ENCODE measurements at places on chromosomes 16 and 17.

DNA sequence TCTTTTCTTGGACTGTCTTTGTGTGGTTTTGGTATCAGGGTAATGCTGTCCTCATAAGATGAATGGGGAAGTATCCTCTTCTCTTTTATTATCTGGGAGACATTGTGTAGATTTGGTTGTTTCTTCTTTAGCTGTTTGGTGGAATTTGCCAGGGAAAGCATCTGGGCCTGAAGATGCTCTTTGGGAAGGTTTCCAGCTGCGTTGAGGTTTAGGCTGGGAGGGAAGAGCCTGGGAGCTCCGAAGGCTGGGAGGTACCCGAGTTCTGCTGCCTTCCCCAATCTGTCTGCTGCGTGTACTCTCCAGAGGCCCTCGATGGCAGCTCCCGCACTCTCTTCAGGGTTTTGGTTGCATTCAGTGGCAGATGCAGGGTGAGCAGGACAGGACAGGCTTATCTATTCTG is 25.6 kb upstream of the CRISPLD2 start:
- ATAC-seq, result no peak

GRCh38 chr17:36999471-36999870 is 50.7 kb downstream of the AATF start:
- ATAC-seq, result no peak

DNA sequence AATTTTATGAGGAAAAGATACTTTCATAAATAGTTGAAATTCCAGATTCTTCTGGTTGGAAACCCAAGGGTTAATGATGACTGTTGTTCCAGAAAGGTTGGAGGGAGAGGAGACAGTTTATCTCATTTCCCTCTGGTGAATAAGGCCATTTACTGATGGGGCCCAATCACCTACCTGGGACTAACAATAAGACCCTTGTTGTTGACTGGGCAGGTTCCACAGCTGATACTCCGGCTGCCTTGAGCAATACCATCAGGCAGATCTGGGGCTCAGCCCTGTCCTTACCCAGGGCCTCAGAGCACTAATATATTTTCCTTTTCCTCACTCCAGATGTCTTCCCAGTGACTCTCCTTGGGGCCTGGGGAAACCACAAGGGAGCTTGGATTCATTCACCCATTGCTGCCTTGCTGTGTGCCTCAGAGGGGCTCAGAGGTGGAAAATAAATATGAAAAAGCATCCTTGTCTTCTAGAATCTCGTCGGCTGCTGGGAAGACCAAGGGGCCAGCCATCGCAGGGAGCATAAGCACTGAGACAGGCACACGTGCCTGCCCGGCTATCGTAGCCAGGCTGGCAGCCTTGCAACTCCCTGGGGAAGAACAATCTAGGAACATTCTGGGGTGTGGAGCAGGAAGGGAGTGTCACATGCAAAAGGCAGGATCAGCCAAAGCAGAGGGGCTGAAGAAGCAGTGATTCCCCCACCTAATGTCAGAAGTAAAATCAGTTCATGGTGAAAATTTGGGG is 54.4 kb downstream of the MPRIP start:
- no peak for ATAC-seq

DNA sequence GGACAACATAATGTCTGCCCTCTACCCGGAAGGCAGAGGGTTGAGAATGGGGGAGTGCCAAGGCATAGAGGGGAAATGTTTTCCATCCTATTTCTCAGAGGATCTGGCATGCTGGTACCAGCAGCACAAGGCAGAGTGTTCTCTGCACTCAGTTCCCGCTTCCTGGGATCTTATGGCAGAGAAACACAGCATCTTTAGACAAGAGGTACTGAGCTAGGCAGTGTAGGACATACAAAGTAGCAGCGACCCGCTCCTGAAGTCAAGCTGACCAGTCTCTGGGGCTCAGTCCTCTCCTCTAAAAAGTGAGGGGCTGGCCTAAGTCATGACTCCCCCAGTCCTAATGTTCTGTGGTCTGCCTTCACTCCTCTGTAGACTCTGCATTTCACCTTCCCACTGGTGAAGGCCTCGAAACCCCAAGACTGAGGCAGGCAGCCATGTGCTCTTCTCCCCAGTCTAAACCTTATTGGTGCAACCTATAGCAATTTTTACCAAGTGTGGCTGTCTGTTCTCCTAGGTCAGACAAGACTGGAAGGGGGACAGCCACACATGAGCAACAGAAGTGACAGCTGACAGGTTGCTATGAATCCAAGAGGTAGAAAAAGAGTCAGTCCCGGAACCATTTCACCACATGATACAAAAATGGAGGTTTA is 11.3 kb upstream of the TSPOAP1 start:
- ATAC-seq, result no peak

DNA sequence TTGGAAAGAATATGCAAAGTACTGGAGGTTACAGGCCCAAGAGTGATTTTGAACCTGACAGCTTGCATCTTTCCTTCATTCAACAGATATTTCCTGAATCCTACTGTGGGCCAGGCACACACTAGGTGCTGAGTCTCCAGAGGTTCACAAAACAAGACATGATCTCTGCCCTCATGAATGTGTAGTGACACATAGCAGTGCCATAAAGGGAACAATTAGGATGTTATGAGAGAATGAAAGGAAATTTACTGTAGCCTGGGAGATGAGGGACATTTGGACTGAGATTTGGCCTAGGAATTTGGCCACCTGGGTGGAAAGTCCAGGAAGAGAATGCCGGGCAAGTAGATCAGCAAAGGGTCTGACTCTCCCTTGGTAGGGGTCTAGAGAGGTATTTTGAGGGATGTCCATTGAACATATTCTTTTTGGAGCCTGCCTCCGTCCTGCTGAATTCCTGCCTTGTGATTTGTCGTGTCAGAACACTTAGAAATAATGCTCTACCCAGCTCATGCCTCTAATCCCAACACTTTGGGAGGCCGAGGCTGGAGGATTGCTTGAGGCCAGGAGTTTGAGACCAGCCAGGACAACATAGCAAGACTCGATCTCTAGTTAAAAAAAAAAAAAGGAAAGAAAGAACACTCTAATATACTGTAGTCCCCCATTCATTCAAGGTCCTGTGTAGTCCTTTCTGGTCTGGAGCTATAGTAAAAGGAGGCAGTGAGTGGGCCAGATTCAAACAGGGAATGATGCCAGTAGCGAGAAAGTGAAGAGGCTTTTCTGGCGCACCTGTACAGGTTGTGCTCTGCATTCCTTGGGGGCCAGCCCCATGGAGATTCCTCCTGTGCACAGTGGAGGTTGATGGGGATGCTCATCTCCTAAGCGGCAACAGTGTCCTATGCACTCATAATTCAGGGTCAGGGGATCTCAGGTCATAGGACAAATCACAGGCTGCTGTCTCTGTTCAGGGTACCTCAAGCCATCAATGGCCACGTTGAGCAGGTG is 90.6 kb upstream of the CLEC18A start:
- ATAC-seq, result no peak

GRCh38 chr16:73021866-73022495 is 25.9 kb downstream of the ZFHX3 start:
- ATAC-seq, result no peak

DNA sequence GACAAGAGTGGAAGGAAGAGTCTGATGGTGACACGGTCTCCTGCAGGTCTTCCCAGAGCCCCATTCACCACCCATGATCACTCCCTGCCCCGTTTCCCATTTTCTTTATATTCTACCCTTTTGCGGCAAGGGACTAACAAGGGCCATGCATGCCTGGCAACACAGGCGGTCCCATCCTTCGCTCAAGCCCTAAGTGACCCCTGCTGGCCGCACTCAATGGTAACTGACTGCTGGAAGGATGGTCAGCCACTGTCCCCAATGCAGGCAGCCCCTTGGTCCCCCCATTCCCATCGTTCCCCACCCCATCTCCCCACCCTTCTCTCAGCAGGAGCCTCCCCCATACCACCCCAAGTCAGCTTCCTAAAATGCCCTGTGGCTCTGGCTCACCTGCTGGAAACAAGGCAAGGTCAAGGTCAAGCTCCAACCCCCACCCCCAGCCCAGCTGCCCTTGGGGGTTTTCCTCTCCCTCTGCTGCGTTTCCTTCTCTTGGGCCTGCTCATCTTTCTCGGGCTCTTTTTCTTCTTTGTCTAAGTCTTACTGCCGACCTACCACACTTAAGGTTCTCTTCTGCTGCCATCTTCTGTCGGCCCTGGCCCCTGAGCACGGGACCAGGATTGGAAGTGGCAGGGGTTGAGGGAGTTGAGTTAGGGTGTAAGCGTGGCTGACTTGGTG is 116.0 kb downstream of the RPTOR start:
- no peak for ATAC-seq
